ENCODE measurements at places on chromosomes 7 and 10. TPM values are rescaled to one million over a fixed set of nuclear protein-coding genes. Genes with fewer than 3 reads are reported as not detected.

Gene CACNA2D1
- total RNA-seq, result 18.8 TPM

Gene SHH
- total RNA-seq, result 0.06 TPM

Gene CUL2
- 33.8 TPM for total RNA-seq

Gene CLRN3
- not detected for total RNA-seq

Gene CLDN15
- total RNA-seq, result 6.0 TPM

Gene ZNF511
- total RNA-seq, result 20.1 TPM

Gene BTBD16
- not detected for total RNA-seq

Gene AKR1C2
- not detected for total RNA-seq

Gene UCN3
- not detected for total RNA-seq

Gene TEX36
- not detected for total RNA-seq

Gene NAPEPLD
- 4.7 TPM for total RNA-seq

Gene TIMM23
- 77.6 TPM for total RNA-seq

Gene MMD2
- total RNA-seq, result not detected

Gene ZC3HAV1L
- 28.7 TPM for total RNA-seq

Gene SDHAF3
- 7.8 TPM for total RNA-seq

Gene SORBS1
- total RNA-seq, result 4.2 TPM

Gene OR2A25
- total RNA-seq, result not detected

Gene TRPV5
- total RNA-seq, result not detected

Gene FOXI2
- total RNA-seq, result not detected

Gene IGFBP3
- total RNA-seq, result 247 TPM

Gene MBL2
- not detected for total RNA-seq

Gene GBF1
- total RNA-seq, result 53.8 TPM

Gene RHEB
- total RNA-seq, result 79.2 TPM

Gene FAM13C
- 1.7 TPM for total RNA-seq

Gene CCDC3
- total RNA-seq, result 1.8 TPM

Gene PTPN20
- 0.39 TPM for total RNA-seq

Gene RFC2
- 17.6 TPM for total RNA-seq

Gene ELMO1
- total RNA-seq, result 27.9 TPM

Gene PAX4
- total RNA-seq, result not detected

Gene CALD1
- total RNA-seq, result 251 TPM

Gene FFAR4
- total RNA-seq, result not detected

Gene PLCE1
- 0.19 TPM for total RNA-seq

Gene ITPRID1
- total RNA-seq, result not detected

Gene HTR5A
- total RNA-seq, result not detected

Gene SCIN
- 0.58 TPM for total RNA-seq

Gene UTF1
- not detected for total RNA-seq

Gene LRRC18
- total RNA-seq, result not detected

Gene AEBP1
- total RNA-seq, result 40.8 TPM

Gene C10orf71
- total RNA-seq, result not detected

Gene CALN1
- not detected for total RNA-seq

Gene ANKRD61
- total RNA-seq, result not detected

Gene INSYN2A
- 0.53 TPM for total RNA-seq

Gene AKR1E2
- 16.3 TPM for total RNA-seq

Gene DLX6
- total RNA-seq, result not detected

Gene MYOZ1
- not detected for total RNA-seq

Gene CPN1
- total RNA-seq, result not detected

Gene LIPM
- not detected for total RNA-seq

Gene PPP2R2D
- 25.9 TPM for total RNA-seq

Gene FAM241B
- total RNA-seq, result 1.8 TPM

Gene LRGUK
- total RNA-seq, result 0.34 TPM

Gene PON1
- total RNA-seq, result not detected

Gene EGR2
- not detected for total RNA-seq

Gene SH2D4B
- not detected for total RNA-seq

Gene SLC26A5
- not detected for total RNA-seq

Gene ARHGEF35
- not detected for total RNA-seq

Gene OR2A5
- not detected for total RNA-seq
